ENCODE measurements at places on chromosomes 5 and 9.

DNA sequence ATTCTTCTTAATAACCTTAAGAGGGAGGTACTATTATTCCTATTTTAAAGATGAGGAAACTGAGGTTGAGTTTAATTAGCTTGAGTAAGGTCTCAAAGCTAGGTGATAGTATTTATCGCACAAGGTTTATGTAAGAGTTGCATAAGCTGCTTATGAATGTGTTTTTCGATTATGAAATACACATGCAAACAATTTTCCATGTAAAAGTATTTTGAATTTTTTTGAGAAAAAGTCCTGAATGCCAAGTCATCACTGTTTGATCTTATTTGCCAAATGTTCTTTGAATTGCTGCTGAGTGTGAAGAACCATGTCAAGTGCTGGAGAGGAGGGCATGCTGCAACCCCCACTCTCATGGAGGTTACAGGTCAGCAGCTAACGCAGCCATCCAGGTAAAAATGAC, 174.4 kb downstream of the CARTPT start:
- no peak for DNase-seq

GRCh38 chr9:75992482-75993206, 102.2 kb downstream of the PCSK5 start:
- DNase-seq, result no peak

- DNase-seq, result no peak
These were observed 60.5 kb downstream of the TLE1 start for GRCh38 chr9:81628897-81629296.

DNA sequence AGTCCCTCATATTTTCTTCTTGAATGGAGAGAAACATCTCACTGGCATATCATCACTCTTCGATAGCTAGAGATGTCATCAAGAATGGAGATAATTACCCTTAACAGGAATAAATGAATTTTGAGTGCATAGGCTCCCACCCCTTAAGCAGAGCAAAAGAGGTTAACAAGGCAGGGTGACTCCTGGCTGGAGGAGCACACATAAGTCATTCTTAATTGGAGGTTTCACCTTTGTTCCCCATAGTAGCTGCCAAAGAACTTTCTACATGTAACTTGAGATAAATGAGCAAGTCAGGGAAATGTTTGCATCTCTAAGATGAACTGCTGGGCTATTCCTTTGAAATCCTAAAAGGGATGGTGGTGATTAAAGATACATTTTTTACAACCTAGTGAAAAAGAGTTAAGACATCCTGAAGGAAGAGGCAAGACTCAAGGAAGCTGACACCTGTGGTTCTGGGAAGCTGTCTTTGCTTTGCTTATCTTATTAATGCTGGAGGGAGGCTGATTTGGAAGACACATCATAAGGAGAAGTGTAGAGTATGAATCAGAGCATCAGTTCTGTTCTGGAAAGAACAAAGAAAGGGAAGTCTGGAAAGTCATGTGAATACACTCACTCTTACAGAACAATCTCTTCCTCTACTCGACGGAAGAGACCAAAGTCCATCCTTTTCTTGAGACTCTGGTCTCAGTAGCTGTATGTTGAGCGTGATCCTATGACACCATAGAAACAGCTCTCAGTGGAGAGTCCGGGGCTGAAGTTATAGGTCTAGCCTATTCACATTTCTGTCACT, 326.3 kb downstream of the OSTF1 start:
- no peak for DNase-seq

DNA sequence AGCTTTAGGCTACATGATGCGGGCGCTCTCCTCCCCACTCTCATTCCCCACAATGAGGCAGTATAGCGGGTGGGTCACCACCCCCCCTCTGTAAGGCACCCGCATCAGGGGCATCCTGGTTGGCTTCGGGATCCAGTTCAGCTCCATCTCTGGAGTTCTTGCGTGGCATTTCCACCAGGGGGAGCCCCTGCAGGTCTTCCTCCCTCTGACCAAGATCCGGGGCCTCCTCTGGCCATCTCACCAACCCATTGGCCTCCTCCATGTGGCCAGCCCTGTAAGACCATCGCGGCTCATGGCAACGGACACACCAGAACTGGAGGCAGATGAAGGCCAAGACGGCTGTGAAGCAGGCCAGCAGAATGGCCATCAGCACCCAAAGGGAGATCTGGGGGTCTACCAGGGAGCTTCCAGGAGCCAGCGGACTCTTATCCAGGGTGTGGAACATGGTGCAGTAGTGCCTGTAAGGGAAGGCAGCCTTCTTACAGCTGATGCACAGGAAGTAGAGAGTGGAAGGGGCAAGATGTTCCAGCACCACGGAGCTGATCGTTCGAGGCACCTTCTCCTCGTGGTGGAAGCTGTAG, 77.0 kb downstream of the CYFIP2 start:
- DNase-seq, result peak; percentile 25

DNA sequence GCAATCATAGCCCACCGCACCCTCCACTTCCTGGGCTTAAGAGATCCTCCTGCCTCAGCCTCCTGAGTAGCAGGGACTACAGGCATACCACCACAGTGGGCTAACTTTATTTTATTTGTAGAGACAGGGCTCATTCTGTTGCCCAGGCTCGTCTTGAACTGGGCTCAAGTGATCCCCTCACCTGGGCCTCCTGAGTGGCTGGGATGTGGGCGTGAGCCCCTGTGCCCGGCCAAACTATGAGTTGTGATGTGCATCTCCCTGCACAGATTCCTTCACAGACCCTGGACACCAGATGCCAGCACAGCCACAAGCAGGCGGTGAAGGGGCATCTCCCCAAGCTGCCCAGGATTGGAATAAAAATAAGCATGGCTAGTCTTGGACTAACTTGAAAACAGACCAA, 244.9 kb upstream of the IRX1 start:
- DNase-seq, result no peak

DNA sequence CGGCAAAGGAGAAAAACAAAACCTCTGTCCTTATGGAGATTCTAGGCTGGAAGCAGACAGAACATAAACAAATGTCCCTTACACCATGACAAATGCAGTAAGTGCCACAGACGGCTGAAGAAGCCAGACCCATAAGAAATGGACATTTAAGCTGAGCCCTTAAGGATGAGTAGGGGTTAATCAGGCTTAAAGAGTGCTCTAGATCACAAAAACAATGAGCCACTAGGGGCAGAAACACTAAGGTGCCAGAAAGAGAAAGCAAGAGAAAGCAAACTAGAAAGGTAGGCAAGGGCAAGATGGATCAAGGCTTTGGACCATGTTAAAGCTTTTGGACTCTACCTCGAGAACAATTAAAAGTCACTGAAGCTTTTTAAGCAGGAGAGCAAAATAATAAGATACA, 326.9 kb upstream of the WWC1 start:
- DNase-seq, result no peak

GRCh38 chr5:150255659-150256409, 33.7 kb downstream of the CAMK2A start:
- DNase-seq, result no peak

DNA sequence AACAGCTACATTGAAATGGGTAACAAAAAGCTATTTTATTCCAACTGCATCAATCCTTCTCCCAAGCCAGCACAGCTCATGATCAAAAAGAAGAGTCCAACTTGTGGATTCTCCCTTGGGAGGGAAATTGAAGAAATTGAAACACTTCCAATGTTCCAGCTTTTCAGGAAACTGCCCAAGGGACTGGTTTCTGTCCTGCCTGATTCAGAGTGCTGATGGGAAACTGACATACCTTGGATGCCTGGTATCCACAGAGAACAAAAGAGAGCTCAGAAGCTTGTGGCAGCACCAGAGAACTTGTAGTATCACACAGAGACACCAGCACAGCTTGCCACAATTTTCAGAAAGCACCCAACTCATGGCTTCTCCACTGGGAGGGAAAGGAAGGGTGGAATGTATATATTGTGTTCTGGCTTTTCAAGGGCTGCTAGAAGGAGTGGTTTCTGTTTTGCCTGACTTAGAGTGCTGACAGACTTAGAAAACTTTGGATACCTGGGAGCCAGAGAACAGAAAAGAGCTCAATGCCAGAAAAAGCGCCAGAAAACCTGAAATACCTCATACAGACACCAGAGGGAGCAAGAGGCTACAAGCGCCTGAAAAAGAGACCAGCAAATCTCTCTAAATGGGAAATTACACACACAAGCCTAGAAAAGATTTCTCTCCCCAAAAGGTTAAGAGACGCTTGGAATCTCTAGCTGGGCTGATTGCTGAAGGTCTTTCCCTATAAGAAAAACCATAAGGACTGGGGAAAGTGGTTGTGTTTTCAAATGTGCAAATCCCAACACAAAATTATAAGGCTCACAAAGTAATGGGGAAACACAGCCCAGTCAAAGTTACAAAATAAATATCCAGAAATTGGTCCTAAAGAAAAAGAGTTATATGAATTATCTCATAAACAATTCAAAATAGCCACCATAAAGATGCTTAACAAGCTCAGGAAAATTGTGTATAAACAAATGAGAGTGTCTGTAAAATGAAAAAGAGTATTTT, 178.8 kb downstream of the SPOCK1 start:
- DNase-seq, result peak; percentile 36

- DNase-seq, result no peak
These were observed 53.6 kb upstream of the POU5F2 start for GRCh38 chr5:93794954-93795353.

Measured in CD14-positive monocyte (primary cell).